Immature natural killer cell (primary cell): ENCODE measurements at places on chromosomes 7 and 10.

GRCh38 chr7:82760074-82760473, 316.5 kb upstream of the CACNA2D1 start:
- DNase-seq, result no peak

GRCh38 chr7:117572856-117573620, 93.2 kb downstream of the CFTR start:
- DNase-seq, result no peak

DNA sequence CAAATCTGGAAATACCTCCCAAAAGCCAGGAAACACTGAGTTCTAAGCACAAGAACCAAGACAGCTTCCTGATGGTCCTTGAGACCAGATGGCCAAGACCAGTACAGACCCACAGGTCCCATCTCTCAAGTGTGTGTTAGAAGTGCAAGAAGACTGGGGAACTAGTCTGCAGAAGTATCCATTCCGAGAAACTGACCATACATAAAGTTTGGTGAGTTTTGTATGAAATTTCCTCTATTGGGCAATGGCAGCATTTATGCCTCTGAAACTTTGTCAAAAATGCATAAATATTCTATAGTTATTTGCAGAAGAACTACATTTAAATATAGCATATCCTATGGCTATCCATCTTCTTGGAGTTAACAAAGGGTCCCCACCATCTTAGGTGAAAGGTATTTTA, 137.5 kb downstream of the LRRN3 start:
- DNase-seq, result no peak

DNA sequence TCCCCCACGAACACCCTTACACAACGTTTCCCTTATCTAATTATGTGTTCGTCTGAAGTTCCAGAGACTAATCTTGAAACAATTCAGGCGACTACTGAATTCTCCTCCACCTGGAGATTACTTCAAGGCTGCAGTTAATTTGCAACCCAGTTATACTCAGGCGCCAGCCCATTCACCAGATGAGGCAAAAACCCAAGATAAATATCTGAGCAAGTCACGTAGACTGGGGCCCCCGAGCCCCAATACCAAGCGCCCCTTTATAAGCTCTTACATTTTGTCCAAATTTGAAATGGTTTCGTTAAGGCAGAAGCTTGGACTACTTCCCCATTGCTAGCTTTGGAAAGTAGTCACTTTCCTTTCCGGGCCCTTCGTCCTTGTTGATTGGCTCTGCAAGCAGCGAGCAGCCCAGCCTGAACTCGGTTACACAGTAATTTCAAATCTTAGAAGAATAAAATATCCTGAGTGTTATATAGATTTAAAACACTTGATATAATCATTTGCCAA, 1.2 kb downstream of the TPK1 start:
- DNase-seq, result no peak
